ENCODE measurements at places on chromosomes 2 and 18.

- peak; percentile 41 for DNase-seq
Measured at GRCh38 chr18:74597662-74598349, at the start of gene ZNF407. ZNF407 (plus strand) TSS chr18:74597870; CDS start chr18:74631020, 33,150 bp downstream.

- no peak for DNase-seq
Measured at GRCh38 chr18:70454704-70455322, 166.0 kb downstream of the SOCS6 start.

GRCh38 chr18:10035281-10035991 is 121.6 kb downstream of the VAPA start:
- DNase-seq, result no peak

GRCh38 chr2:201114350-201114749 is 1.6 kb upstream of the CFLAR start:
- DNase-seq, result no peak
